MM.1S (cell line): ENCODE measurements at places on chromosomes 16 and 17.

DNA sequence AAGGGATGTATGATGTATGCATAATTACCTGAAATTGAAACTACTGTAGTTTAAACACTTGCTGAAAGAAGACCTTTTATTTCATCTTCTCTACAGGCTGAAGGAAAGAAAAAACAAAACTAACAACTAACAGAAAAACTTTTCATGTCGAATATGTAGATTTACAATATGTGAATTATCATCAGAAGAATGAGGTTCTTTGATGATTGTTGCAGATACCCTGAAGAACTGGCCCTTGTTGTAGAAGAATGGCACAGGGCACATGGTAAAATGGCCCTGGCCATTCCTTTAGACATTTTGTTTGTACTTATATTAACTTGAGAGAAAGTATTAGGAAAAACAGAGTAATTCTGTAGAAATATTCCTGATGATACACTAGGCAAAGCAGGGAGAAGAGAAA, 443.8 kb downstream of the MAF start:
- DNase-seq: no peak

DNA sequence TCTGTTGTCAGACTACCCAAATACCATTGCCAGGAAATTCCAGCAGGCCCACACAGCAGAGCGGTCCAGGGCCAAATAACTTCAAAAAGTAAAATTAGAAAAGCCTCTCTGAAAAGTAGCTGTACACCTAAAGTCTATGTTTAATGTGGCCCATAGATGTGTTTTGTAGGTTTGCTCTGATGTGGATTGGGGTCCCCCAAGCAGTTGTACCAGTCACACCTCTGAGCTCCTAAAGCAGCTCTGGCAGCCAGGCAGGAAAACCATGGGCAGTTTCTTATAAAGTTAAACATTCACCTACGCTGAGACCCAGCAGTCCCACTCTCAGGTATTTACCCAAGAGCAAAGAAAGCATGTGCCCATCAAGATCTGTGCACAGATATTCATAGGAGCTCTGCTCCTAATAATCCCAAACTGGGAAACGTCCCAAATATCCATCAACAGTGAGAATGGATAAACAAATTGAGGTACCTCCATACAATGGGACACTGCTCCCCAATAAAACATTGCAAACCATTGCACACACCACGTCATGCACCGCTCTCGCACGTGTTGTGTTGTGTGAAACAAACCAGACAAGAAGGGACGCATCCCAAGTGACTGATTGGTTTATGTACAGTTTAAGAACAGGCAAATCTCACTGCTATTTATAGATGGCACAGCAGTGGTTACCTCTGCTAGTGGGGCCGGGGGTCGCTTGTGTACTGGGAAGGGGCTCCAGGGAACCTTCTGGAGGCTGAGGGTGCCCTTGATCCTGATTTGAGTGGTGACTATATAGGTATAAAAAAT, 15.8 kb upstream of the PRM1 start:
- DNase-seq: no peak

GRCh38 chr16:72612256-72612655, 435.7 kb downstream of the ZFHX3 start:
- DNase-seq: no peak

DNA sequence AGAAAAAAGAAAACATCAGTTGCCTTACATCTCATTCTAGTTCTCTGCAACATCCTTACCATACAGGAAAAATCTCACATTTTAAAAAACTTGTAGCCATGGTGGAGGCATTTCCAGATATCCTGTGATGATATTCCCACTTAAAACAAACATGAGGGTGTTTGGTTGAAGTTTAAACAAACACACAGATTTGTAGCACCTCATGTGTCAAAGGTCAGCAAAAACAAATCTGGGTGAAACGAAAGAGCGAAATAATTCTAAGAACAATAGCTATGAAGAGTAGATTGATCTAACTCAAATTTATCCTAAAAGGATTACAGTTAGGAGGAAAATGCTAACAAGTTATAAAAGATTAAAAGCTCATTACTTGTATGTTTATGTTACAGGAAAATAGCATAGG, 83.1 kb upstream of the IRX5 start:
- no peak for DNase-seq

DNA sequence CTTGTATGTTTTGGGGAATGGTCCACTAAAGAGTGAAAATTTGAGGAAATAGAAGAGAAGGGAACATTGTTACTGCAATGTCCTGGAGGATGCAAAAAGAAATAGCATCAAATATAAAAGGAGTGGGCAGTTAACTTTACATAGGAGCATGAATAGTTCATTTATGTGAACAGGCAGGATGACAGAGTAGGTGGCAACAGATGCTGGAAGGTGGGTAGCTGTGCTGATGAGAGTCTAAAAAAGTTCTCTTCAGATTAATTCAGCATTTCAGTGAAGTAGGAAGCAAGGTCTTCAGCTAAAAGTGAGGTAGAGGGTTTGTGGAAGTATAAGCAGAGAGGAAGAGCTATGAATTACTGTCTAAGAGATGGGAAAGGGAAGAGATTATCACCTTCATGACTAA, 276.5 kb downstream of the KIF2B start:
- no peak for DNase-seq

GRCh38 chr16:27405546-27406451, 3.8 kb downstream of the IL21R start:
- no peak for DNase-seq

- DNase-seq: peak; percentile 64
Observed at GRCh38 chr17:10013365-10014112, 108.5 kb upstream of the RCVRN start.

- DNase-seq: no peak
Observed at GRCh38 chr17:17179371-17179827, 26.7 kb downstream of the PLD6 start.

- DNase-seq: peak; percentile 42
Observed at GRCh38 chr17:82216301-82217119, 3.9 kb upstream of the CCDC57 start.

DNA sequence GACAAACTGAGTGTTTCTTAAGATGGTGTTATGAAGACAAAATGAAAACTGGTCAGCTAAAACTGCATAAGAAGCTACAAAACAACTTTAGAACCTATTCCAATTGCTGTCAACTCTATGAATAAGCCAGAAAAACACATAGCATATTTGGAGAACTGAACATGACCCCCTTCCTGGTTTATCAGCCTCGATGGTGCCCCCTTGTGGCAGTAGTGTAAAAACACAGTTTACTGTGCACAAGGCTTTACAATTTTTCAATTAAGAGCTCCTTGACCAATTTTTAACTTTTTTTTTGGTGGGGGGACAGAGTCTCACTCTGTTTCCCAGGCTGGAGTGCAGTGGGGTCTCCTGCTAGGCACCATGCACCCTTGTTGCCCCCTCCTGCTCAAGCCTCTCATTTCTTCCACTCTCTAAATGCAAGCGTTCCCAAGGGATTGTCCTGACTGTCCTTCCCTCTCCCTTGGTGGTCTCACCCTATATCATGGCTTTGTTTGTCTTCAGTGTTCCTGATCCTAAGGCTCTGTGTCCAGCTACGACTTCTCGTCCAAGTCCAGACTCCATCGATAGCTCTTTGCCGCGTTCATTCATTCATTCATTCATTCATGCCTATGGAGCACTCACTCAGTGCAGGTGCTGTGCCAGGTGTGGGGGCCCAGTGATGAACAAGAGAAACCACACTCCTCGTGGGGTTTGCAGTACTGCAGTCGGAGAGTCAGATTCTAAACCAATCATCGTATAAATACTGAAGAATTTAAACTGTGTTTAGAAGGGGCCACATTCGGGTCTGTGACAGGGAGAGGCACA, 7.5 kb downstream of the EIF1 start:
- DNase-seq: peak; percentile 82

- DNase-seq: no peak
Observed at GRCh38 chr17:13728781-13729180, 127.1 kb upstream of the HS3ST3A1 start.

GRCh38 chr17:78365561-78366108, 5.8 kb upstream of the SOCS3 start:
- DNase-seq: no peak

DNA sequence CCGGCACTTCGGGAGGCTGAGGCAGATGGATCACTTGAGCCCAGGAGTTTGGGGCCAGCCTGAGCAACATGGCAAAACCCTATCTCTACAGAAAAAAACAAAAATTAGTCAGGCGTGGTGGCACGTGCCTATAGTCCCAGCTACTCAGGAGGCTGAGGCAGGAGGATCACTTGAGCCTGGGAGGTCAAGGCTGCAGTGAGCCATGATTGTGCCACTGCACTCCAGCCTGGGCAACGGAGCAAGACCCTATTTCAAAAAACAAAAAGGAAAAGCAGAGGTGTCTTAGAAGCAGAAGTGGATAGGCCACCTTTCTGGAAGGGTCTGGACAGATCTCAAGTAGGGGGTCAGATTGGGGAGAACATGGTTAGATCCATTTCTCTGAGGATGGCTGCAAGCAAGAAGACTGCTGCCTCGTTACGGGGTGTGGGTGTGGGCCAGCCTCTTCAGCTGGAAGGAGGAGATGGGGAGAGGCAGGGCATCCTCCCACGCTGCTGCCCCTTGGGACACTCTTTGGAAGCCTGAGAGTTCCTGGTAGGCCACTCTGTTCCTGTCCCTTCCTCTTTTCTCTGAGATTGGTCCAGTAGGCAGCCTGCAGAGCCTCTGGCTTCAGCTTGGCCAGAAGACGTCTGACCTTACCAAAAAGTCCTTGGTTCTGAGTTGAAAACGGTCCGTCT, 208.0 kb downstream of the MSI2 start:
- no peak for DNase-seq

DNA sequence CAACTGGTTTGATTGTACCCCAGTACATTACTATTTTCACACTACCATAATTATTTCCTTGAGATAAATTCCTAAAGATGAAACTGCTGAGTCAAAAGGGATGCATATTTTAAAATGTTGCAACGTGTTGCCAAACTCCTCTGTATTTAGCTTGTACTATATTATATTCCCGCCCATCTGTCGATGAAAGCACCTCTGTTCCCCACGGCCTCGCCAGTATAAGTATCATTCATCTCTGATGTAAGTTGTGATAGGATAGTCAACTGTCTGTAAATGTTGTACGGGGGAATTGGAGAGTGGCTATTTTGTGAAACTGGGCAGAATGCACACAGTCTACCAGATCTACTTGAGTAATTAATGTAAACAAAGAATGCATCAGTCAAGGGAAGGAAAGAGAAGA, 47.7 kb upstream of the TNRC6A start:
- no peak for DNase-seq

DNA sequence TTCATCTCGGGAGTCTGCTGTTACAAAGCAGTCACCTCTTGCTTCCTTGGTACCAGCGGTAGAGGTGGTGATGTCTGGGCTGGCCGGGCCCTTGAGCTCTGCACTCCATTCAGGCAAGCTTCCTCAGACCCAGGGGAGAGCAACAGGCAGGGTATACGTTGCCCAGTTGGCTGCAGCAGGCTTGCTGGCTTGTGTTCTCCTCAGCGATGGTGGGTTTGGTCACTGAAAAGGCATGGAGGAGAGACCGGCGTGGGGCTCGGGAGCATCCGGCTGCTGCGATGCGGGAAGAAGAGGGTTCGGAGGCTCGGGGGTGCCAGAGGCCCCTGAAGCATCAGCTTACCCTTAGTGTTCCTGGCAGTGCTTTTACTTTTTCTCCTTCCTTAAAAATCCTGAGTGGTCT, 25.8 kb downstream of the SAP30BP start:
- DNase-seq: no peak

DNA sequence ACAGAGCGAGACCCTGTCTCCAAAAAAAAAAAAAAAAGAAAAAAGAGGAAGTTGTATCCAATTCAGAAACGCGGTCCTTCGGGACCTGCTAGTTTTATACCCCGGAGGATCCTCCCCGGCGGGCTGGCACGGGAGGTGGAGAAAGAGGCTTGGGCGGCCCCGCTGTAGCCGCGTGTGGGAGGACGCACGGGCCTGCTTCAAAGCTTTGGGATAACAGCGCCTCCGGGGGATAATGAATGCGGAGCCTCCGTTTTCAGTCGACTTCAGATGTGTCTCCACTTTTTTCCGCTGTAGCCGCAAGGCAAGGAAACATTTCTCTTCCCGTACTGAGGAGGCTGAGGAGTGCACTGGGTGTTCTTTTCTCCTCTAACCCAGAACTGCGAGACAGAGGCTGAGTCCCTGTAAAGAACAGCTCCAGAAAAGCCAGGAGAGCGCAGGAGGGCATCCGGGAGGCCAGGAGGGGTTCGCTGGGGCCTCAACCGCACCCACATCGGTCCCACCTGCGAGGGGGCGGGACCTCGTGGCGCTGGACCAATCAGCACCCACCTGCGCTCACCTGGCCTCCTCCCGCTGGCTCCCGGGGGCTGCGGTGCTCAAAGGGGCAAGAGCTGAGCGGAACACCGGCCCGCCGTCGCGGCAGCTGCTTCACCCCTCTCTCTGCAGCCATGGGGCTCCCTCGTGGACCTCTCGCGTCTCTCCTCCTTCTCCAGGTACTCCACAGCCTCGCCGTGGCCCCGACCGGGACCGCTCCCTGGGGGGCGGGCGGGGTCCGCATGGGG, at the start of gene CDH3:
TSS of gene CDH3 (plus strand) at position 596 of the 779 bp plus-strand sequence. CDS start at position 666, 70 bp downstream.
- DNase-seq: no peak

DNA sequence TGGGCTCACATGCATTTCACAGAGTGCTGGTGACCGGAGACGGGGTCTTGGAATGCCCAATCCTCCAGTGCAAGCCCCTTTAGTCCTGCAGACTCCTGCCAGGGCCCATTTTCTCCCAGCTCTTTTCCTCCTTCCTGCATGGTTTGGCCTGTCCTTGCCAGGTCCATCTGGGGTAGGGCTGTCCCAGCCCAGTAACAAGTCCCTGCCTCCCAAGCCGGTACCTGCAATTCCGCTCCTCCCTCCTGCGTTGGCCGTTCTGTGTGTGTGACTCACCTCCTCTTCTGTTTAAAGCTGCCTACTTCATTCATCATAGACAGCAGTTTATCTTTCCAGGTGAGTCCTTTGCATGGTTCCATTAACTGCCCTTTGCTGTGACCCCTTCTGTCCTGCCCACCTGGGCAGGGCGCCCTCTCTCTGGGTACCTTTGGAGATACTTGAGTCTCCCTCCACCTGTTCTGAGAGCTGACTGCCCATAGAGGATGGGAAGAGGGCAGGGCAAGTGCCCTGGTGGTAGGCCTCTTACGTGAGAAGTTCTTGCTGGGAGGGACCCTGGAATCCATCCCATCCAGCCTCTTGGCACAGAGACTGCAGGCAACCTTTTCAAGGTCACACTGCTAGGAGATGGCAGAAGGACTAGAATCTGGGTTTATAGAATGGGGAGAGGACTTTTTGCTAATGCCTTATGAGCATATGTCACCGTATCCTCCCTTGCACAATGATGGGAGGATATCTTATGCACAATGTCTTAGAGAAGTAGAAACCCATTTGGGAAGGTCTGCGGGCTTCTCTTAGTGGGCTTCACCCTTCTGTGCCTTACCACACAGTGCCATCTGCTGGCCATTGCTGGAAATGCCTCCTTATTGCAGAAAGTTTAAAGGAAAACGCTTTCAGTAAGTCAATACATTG, 29.7 kb upstream of the LGALS9 start:
- peak; percentile 75 for DNase-seq

- DNase-seq: no peak
Observed at GRCh38 chr17:6098050-6098822, 28.1 kb downstream of the WSCD1 start.
